Endothelial cell of umbilical vein (primary cell): ENCODE measurements at places on chromosomes 6 and 20. TPM values are rescaled to one million over a fixed set of nuclear protein-coding genes. Genes with fewer than 3 reads are reported as not detected.

DNA sequence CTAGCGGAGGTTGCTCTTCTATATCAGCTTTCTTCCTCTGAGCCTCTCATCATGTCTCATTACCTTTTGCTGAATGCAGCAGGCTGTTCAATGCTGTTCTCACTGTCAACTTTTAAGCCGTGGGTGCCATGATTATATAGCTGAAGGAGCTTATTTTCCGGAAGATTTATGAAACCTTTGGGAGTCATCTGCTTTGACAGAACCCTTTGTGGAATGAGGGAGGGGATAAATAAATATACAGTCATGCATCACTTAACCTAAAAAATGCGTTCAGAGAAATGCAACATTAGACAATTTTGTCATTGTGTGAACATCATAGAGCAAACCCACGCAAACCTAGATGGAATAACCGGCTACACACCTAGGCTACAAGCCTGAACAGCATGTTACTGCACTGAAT lies 102.2 kb upstream of the AKAP12 start:
- DNase-seq: no peak

DNA sequence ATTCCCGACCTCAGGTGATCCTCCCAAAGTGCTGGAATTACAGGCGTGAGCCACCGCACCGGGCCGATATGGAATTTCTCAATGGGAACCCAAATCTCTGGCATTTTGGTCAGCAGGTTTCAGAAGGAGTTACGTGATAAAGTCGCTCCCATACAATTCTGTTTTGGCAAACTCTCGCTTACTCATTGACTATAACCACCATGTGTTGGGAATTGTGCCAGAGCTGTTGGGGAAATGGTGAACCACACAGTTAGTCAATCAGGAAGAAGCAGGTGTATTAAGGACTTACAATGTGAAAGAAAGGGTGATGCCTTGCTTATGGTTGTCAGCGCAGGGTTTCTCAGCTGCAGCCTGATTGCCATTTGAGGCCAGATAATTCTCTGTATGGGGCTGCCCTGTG lies 410.5 kb downstream of the QKI start:
- DNase-seq: no peak

- DNase-seq: no peak
Observed at GRCh38 chr20:47070176-47070575, 175.5 kb downstream of the EYA2 start.

GRCh38 chr6:42790549-42791181 lies 8.8 kb downstream of the BICRAL start:
- no peak for DNase-seq

DNA sequence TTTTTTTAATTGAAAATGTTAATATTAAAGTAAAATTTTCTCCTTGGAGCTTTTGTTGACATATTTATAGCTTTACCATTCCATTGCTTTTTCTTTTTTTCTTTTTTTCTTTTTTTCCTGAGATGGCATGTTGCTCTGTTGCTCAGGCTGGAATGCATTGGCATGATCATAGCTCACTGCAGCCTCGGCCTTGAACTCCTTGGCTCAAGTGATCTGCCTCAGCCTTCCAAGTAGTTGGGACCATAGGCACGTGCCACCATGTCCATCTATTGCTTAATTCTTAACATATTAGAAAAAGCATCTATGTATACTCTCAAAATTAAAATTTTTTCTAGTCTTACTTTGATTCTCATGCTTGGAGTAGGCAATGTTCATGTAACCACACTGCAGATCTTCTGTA lies 43.0 kb downstream of the RALGAPB start:
- no peak for DNase-seq

DNA sequence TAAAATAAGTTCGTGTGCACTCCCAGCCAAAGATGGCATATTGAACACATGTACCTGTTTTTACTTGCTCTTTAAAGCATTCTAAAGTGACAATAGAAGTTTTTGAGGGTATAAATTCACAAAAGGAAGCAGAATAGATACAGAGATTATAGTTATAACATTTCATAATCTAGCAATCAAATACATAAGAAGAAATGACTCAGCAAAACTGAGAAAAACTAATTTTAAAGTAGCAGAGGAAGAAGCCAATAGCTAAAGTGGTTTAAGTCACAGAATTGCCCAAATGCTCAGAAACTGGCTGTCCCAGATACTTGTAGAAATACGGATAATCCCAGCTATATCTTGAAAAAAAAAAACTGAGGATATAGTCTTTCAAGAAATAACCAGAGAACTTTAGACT lies 49.2 kb upstream of the TBC1D32 start:
- DNase-seq: no peak

- DNase-seq: no peak
Observed at GRCh38 chr6:106476331-106477105, 116.0 kb downstream of the CRYBG1 start.

GRCh38 chr20:31747640-31748039 lies 8.6 kb downstream of the TPX2 start:
- no peak for DNase-seq

- no peak for DNase-seq
Observed at GRCh38 chr6:155152211-155153076, 111.4 kb upstream of the CLDN20 start.

DNA sequence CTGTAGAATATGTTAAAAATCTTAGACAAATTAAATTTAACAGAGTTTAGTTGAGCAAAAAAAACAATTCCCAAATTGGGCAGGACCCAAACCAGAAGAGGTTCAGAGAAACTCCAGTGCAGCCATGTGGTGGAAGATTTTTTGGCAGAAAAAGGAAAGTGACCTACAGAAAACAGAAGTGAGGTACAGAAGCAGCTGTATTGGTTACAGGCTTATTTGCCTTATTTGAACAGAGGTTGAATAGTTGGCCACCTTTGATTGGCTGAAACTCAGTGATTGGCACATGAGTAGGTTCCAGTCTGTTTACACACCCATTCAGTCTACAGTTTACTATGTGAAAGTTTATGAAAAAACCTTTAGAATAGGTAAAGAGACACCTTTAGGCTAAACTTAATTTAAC lies 110.9 kb upstream of the LAMP5 start:
- DNase-seq: no peak

DNA sequence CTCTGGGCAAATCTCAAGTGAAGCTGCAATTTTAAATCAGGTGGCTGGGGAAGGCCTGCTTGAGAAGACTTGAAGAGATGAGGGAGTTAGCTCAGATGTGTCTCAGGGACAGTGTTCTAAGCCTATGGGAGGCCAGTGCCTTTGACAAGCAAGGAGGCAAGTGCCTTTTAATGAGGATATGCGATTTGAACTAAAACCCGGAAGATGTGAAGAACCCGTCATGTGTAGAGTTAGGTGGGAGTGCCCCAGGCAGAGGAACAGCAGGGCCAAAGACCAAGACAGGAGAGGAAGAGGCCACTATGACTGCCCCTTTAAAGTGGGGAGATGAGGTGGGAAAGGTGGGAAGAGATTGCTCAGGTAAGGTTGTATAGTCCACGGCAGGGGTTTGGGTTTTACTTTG lies 71.9 kb downstream of the SLX4IP start:
- no peak for DNase-seq

DNA sequence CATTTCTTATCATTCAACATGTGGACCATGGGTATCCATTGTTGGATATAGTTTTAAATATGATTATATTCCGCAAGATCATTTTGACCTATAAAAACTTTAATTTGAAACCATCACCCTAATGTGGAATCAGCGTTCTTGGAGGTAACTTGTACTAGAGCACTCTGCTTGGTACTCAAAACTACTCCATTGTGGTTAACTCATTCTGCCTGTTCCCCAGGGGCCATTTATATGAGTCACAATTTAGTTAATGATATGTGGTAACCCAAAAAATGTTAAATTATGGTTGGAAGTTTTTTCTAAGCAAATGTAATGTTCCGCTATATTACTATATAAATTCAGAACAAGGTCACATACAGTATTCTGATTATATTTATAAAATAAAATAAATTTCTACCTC lies 109.3 kb downstream of the TRDN start:
- DNase-seq: no peak

DNA sequence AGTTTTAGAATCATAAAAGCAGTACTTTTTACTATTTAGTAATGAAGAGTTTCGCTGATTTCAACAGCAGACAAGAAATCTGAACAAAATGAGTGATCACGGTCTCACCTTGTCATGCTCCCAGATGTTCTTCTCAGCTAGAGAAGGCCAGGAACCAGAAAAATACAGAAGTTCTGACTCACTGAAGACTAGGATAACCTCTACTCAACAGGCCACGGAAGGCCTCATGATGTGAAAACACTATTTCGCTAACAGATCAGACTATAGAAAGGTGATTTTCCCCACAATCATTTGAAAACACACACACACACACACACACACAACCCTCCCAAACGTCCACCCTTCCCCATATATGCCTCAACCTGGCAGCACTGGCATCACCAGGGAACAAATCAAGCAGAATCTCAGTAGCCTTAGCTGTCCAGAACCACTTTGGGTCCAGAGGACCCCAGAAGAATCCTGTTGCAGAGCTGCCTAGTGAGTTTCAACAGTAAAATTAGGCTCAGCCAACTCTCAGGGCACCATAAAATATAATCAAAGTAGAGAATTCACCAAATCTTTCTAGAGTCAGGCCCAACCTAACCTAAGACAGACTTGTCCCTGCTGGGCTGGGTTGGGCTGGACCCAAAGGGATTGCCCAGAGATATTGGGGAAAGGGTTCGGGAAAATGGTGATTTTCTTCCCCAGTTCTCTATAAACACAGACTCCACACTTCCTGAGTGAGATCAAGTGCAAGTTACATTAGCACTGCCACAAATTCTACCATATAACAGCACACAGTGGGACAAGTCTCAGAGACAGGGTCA lies 7.9 kb downstream of the EXOC2 start:
- peak; percentile 40 for DNase-seq

DNA sequence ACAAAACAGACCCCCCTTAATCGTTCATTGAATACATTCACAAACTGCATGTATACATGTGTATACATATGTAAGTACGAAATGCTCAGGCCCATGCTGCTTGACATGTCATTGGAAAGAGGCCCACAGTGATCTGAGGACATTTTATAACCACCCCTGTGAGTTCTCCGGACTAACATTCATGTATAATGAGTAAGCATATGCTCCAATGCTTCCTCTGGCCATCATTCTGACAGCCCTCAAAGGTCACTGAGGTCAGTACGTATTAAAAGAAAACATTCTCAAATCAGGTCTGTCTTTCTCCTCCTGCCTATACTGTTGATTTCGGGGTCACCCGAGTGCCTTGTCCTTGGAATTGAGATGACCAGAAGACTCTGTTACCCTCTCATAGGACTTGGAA lies 54.9 kb downstream of the TENT5A start:
- DNase-seq: no peak

- DNase-seq: no peak
Observed at GRCh38 chr6:90135667-90136066, 161.0 kb downstream of the BACH2 start.

The NCOA7 gene
- 20.3 and 27.7 TPM in 2 replicates for polyA plus RNA-seq

The LHFPL5 gene
- not detected in 2 replicates for polyA plus RNA-seq

The HLA-A gene
- 822 and 905 TPM in 2 replicates for polyA plus RNA-seq
